ENCODE measurements at places on chromosomes 5 and 9.

DNA sequence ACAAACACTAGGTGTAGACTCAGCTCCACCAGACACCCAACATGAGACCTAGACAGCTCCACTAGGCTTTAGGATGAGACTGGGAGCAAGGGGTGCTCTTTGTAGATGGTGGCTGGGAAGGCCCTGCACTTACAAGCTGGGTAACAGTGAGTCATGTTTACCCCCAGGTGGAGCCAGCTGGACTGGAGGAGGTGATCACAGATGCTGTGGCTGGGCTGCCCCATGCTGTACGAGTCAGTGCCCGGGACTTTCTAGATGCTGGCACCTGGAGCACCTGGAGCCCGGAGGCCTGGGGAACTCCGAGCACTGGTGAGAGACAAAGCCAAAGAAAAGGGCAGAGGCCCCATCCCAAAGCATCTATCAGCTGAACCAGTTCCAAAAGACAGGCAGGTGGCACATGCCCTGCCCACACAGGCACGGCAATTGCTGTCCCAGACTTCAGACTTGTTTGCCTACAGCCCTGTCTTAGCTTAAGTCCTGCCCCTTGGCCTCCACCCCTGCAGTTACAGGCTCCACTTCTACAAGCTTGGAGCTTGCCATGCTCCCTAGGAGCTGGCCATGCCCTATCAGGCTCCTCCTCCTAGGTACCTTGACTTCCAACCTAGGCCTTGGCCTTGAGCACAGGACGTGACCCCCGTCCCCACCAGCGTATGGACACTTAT, 2.7 kb downstream of the CCL27 start:
- no peak for DNase-seq
- H3K4me3 ChIP-seq = no peak overlapping the region
- H3K27me3 ChIP-seq = no peaks in the 10 kb centered on the region
- H3K36me3 ChIP-seq = peaks cover 19% of the 10 kb centered on the region

DNA sequence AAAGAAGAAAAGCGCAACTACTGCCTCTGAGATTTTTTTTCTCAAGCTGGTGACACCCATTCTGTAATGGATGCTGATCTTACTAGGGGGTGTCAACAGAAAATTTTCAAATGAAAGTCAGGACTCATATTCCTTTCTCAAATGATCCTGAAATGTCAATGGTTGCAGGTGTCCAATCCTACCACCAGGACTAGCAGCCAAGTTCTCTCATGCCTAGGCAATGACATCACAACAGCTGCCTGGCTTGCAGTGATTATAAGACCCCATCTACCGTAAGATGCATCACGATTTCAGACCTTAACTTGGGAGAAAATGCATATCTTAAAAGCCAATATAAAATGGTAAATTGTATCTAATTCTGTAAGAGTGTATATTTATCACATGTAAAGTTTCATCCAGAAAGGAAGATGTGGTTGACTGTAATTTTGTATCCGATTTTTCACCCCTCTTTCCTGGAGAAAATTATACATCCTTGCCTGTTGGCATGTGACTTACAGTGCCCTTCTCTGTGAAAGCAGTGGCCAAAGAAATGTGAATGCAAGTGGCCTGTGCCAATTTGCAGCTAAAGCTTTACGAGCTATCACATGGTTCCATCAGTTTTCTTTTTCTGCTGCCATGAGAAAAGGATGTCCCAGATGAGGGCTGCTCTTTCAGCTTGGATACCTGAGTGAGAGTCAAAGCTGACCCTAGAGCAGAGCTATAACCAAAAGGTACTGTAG, 104.4 kb downstream of the DENND1A start:
- H3K27ac ChIP-seq = no peak overlapping the region
- DNase-seq = no peak
- no peaks in the 10 kb centered on the region for H3K36me3 ChIP-seq

GRCh38 chr5:176490301-176490700, 42.1 kb downstream of the FAF2 start:
- H3K27ac ChIP-seq = no peak overlapping the region
- no peak for DNase-seq
- H3K4me3 ChIP-seq = no peak overlapping the region
- H3K36me3 ChIP-seq = peaks cover 10% of the 10 kb centered on the region
- no peaks in the 10 kb centered on the region for H3K27me3 ChIP-seq

DNA sequence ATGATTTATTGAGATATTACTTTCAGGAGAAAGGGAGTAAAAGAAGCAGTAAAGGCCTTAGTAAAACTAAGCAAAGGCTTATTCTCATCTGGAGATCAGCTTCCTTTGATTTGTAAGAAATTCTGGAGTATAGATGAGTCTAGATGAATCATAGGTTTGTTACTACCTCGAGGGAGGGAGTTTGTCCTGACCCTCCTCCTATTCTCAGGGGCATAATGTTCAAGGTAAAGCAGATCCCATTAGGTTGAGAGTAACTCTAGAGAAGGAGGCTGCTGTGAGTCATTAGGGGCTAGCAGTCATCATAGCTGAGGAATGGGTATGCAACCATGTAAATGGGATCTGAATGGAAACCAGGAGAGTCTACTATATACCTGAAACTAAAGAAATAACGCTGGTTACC, 155.5 kb upstream of the MOCS2 start:
- no peaks in the 10 kb centered on the region for H3K36me3 ChIP-seq
- H3K4me1 ChIP-seq = no peaks in the 10 kb centered on the region
- H3K4me3 ChIP-seq = no peak overlapping the region
- peaks cover 2% of the 10 kb centered on the region for H3K27me3 ChIP-seq
- no peak for DNase-seq

DNA sequence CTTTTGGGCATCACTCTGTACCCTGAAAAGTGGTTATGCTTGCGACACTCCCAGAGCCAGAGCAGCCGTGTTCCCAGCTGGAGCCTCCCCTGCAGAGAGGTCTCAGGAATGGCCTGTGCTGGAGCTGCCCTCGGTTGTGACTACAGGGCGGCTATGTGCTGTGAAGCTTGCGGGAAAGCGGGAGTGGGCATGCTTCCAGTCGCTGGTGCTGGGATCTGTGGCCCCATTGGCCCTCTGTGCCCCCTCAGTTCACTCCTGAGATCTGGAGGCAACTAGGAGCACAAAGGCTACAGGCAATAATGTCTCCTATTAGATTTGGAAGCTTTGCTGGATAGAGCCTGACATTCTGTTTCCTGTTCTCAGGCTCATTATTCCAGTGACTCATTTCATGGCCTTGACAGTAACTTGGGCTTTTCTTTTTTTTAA, 56.9 kb downstream of the GPR107 start:
- no peak overlapping the region for H3K27ac ChIP-seq
- H3K27me3 ChIP-seq = no peaks in the 10 kb centered on the region
- peaks cover 22% of the 10 kb centered on the region for H3K4me1 ChIP-seq
